Stimulated activated CD4-positive, alpha-beta T cell treated with anti-CD3 and anti-CD28 coated beads, Interleukin-12 subunit alpha, Interleukin-12 subunit beta, amount 100 ng/mL, for 24 hours (primary cell): ENCODE measurements at places on chromosomes 13 and 19.
A peak's percentile ranks its signal among the peaks of the same experiment; 100 is the strongest.

GRCh38 chr13:32917504-32917903 lies 98.7 kb upstream of the KL start:
- DNase-seq = no peak

GRCh38 chr19:46784262-46785053 lies 3.9 kb downstream of the SLC1A5 start:
- DNase-seq = peak; percentile 63

GRCh38 chr19:46487178-46487801 lies 8.4 kb downstream of the PNMA8B start:
- DNase-seq = no peak

- DNase-seq = no peak
Measured at GRCh38 chr13:112175162-112176075, 108.5 kb downstream of the SOX1 start.

DNA sequence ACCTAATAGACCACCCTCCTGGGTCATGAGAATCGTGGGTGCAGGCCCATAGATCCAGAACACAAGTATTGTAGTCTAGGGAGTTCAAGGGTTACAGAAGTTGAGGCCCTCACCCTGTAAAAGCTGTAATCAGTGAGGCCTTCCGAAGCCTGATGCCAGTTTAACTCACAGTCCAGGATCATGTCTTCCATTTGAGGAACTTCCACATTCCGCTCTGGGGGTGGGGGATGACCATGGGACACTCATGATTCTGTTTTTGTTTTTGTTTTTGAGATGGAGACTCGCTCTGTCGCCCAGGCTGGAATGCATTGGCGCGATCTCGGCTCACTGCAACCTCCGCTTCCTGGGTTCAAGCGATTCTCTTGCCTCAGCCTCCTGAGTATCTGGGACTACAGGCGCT lies 1.7 kb upstream of the RASIP1 start:
- no peak for DNase-seq

DNA sequence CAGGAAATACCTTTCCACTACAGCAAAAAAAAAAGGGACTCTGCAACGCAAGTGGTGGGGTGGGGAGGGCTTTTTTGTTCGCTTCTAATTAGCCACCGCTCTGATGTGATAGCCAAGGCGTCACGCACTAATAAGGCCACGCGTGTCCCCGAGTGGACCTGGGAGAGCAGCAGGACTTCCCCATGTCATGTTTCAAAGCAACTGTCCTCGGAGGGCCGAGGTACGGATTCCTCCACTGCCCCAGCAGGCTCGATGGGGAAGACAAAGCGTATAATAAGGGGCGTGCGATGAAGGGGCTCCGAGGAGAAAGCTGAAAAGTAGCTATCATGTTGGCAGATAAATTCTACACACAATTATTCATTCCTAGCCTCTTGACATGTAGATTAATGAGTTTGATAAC lies 179.7 kb upstream of the ZNF507 start:
- no peak for DNase-seq

DNA sequence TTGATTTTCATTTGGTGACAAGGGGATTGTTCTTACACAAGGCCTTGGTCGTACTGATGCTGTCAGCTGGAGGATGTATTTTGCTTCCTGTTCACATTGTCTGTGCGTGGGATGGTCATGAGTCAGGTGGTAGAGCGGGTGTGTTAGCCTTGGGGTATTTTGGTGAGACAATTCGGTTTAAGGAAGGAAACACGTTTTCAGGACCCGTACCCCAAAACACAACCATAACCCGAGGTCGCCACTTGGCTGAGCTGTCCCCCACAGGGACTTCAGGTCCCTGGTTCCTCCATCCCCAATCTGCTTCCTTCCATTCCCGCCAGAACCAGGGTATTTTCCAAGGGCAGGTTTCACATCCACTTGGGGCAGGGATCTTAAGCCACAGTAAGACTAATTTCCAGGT lies 15.0 kb downstream of the MYO9B start:
- DNase-seq = no peak

DNA sequence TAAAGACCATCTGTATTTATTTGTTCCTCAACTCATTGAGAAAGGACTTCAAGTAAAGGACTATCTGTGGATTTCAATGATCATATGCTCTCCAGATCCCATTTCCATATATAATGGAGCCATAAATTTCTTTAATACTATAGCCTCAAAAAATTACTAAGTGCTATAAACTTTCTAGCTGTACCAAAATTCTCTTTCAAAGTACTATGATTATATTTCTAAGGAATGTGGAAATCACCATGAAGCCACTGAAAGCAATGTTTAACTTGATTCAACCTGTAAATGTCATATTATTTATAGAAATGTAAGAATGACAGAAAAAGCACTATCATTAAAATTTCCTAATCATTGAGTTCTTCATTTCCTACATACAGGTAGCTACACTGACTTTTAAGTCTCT lies 20.7 kb downstream of the TBC1D4 start:
- DNase-seq = no peak

- DNase-seq = no peak
Measured at GRCh38 chr19:8626842-8627241, 3.6 kb upstream of the NFILZ start.

GRCh38 chr19:31274251-31275067 lies 74.8 kb downstream of the TSHZ3 start:
- no peak for DNase-seq

DNA sequence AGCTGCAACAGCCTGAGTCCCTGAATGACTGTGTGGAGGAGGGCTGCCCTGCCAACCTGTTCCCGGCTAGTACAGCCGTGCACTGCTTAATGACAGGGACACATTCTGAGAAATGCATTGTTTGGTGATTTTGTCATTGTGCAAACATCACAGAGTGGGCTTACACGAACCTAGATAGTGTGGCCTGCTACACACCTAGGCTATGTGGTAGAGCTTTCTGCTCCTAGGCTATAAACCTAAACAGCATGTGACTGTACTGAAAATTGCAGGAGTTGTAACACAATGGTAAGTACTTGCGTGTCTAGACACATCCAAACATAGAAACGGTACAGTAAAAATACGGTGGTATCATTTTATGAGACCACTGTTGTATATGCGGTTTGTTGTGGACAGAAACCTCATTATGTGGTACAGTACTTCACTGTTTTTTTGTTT lies 35.0 kb downstream of the VASP start:
- no peak for DNase-seq

DNA sequence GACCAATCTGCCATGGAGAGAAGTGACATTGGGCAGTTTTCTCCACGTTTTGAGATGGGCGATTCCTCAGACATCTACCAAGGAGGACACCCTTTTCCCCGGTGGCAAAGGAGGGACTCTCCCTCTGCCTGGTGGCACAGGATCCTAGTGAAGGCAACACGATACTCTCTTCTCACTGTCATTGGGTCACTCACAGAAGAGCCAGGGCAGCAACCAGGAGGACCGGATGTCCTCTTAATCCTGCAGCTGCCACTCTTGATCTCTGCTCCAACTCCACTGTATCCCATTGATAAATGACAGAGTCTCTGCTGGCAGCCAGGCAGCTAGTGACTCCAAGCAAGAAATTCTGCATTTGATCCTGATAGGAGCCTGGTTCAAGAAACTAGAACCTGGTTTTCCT lies 42.2 kb downstream of the COL4A2 start:
- DNase-seq = no peak

DNA sequence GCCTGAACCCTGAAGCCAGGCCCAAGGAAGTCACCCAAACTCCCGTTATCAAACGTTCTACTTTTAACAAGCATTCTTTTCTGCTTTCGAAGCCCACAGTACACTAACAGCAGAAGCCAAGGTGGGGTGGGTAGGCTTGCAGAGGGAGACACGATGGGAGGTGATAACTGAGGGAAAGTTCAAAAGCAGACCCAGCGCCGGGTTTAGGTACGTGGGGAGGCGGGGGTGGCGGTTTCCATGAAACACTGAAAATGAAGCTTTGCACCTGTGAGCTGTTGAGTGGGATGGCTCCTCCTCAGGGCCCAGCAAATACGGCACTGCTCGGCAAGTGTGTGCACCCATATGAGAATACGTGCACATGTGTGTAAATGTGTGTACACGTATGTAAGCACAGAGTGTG lies 49.8 kb downstream of the KLF2 start:
- no peak for DNase-seq

DNA sequence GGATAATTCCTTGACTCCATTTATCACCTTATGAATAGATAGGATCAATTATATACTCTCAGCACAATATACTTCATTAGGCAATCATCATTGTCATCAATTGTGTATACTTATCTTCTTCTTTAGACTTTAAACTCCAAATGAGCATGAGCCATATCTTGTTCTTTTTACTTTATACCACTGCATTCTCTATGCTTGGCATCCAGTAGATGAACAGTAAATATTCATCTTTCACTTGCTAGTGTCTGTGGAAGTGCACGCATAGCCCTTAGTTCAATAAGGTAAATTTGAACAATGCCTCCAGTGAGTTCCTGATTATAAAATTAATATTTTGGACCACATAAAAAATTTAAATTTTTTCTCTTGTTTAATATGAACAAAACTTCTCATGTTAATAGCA lies 172.3 kb upstream of the SPRY2 start:
- DNase-seq = no peak

- DNase-seq = no peak
Measured at GRCh38 chr19:49544154-49544553, 16.4 kb downstream of the RCN3 start.

GRCh38 chr19:3986260-3987041 lies 1.2 kb upstream of the EEF2 start:
- DNase-seq = no peak

GRCh38 chr13:42109957-42110356 lies 61.5 kb downstream of the DGKH start:
- DNase-seq = no peak

DNA sequence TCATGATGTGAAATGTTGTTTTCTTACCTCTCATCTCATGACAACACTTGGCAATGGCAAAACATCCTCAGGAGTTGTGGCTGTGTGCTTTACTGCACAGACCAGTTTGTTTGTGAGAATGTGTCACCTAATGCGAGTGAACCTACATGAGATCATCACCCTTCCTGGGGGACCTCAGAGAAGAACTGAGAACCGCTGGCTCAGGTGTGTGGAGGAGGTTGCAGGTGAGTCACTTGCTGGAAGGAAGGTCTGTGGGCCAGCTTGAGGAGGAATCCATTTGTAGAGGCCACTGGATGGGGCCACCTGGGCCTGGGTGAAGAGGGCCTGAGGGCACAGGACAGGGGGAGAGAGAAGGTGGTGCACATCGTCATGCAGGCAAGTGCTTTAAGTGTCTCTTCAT lies 3.0 kb upstream of the CEACAM1 start:
- no peak for DNase-seq

DNA sequence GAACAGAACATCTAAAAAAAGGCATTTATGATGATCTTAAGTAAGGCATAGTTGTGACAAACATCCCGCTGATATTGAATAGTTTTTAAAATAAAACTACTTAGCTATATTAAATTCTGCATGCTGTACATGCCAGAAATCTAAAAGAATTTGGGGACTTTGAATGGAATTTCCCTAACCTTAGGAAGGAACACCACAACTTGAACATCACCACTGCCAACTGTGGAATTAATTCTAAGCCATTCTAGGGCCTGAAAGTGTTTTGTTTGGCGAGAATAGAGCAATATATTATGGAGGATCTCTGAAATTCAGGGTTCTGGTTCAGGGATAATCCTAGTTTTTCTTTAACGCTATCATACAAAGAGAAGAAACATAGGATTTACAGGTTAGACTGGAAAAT lies 17.8 kb upstream of the LATS2 start:
- DNase-seq = no peak

DNA sequence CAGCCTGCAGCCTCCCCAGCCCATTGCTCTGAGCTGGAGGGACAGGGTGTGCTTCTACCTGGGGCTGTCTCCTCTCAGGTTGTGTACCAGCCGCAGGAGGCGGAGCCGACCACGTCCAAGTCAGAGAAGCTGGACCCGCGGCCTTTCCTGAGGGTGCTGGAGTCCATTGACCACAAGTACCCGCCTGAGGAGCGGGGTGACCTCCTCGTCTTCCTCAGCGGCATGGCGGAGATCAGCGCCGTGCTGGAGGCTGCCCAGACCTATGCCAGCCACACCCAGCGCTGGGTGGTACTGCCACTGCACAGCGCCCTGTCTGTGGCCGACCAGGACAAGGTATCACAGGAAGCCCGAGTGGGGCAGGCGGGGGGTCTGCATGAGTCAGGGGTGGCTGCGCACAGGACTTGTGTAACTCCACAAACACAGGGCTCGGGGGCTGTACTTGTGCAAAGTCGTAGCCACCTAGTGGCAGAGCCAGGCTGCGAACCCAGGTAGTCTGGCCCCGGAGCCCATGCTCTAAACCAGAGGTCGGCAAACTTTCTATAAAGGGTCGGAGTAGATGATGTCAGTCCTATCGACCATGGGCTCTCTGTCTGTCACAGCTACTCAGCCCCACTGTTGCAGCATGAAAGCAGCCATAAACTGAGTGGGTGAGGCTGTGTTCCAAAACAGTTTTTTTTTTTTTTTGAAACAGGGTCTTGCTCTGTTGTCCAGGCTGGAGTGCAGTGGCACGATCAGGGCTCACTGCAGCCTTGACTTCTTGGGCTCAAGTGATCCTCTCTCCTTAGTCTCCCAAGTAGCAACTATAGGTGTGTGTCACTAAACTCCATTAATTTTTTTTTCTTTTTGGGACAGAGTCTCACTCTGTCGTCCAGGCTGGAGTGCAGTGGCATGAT lies 8.9 kb downstream of the DHX34 start:
- DNase-seq = no peak

DNA sequence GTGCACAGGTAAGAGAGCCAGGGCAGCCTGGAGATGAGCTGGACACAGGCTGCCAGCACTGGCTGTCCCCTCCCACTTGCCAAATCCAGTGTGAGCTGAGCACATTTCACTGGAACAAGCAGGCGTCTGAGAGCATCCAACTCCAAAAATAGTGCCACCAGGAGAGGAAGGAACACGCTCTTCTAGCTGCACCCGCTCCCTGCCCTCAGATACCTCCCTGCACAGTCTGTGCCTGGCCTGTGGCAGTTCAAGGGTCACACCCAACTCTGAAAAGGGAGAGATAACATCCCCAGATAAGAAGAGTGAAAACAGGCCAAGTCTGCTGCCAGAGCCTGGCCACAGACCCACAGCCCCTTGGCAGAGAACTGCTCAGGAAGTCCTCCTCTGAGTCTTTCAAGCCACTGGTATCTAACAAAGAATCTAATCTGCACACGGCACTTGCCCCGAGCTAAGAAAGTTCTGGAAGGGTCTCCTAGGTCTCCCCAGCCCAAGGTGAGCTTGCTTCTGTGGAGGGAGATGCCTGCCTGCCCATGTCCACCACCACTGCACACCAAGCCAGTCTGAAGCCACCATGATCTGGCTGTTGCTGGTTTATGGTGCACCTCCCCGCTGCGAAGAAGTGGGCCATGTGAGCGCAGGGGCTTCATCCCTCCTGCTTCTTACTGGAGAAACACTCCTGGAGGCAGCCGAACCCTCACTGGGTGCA lies 14.7 kb downstream of the ELL start:
- no peak for DNase-seq

GRCh38 chr13:61136093-61136492 lies 279.6 kb downstream of the PCDH20 start:
- DNase-seq = no peak
